ENCODE measurements at places on chromosomes 13 and 19. TPM values are rescaled to one million over a fixed set of nuclear protein-coding genes. Genes with fewer than 3 reads are reported as not detected.

DNA sequence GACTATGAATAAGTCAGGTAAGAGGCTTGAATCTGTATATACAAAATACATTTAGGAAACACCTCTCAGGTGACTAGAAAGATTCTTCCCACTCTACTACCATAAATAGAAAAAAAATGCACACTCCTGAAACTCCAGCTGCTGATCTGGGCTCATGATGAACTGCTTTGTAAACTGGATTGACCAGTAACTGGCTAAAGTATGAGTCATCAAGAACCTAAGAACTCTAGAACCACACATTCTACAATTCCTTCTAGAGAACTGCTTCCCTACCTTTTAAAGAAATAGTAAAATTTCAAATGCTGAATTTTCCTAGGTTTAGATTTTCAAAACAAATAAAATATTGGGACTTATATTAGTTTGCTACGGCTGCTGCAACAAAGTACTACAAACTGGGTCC, 55.2 kb downstream of the ELF1 start:
- no peaks in the 10 kb centered on the region for H3K36me3 ChIP-seq
- H3K4me1 ChIP-seq: peaks cover 2% of the 10 kb centered on the region
- DNase-seq: no peak
- H3K27ac ChIP-seq: no peak overlapping the region
- no peak overlapping the region for H3K4me3 ChIP-seq
- no peaks in the 10 kb centered on the region for H3K27me3 ChIP-seq

GRCh38 chr13:80475718-80476117, 134.8 kb upstream of the SPRY2 start:
- no peaks in the 10 kb centered on the region for H3K36me3 ChIP-seq
- H3K27ac ChIP-seq: no peak overlapping the region
- H3K4me1 ChIP-seq: peaks cover 1% of the 10 kb centered on the region
- H3K27me3 ChIP-seq: no peaks in the 10 kb centered on the region
- no peak overlapping the region for H3K4me3 ChIP-seq

- H3K27me3 ChIP-seq: no peaks in the 10 kb centered on the region
- DNase-seq: no peak
- no peak overlapping the region for H3K4me3 ChIP-seq
- H3K27ac ChIP-seq: no peak overlapping the region
- no peaks in the 10 kb centered on the region for H3K4me1 ChIP-seq
Measured at GRCh38 chr13:25699600-25699999, 327.8 kb downstream of the ATP8A2 start.

- H3K4me1 ChIP-seq: no peaks in the 10 kb centered on the region
- no peaks in the 10 kb centered on the region for H3K27me3 ChIP-seq
- H3K27ac ChIP-seq: no peak overlapping the region
- DNase-seq: peak; percentile 92
Measured at GRCh38 chr19:35693835-35694599, 10.3 kb upstream of the ZBTB32 start.

The FUT2 gene
- not detected for total RNA-seq

The ZNF302 gene
- 20.5 TPM for total RNA-seq

Measured in aorta (tissue), 5 donors.